ENCODE measurements at places on chromosomes 16 and 17. TPM values are rescaled to one million over a fixed set of nuclear protein-coding genes. Genes with fewer than 3 reads are reported as not detected.
A peak's percentile ranks its signal among the peaks of the same experiment; 100 is the strongest.

GRCh38 chr16:276426-277077 lies 808 bp upstream of the RGS11 start:
- no peak for DNase-seq

DNA sequence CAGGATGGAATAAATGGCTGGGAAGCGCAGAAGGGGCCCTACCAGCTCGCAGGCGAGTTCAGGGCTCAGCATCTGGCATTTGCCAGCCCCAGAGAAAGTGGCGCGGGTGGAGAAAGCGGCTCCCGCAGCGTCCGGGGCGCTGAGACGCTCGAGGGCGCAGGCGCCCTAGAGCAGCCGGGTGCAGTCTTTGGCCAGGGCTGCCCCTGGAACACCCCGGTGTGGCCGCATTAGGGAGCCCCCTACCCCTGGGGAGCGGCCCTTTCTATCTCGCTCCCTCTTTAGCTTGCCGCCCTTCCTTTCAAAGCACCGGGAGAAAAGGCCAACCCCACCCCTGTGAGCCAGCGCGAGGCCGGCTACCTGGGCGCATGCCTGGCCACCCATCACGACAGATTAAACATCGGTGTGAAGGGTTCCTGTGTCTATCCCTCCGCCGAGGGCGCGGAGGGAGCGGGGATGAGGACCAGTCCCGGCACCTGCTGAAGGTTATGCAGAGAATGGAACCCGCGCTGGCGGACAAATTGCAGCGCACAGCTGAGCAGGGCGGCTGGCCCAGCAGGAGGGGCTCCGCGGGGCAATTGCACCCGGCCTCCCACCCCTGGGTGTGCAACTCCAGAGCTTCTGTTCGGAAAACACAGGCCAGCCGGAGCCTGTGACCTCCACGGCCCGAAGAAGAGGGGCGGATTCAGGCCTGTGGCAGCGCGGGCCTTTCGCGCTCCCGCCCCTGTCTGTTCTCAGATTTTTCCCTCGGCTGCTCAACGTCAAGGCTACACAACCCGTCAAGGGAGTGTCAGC lies 15.6 kb upstream of the FOXF1 start:
- DNase-seq: no peak

DNA sequence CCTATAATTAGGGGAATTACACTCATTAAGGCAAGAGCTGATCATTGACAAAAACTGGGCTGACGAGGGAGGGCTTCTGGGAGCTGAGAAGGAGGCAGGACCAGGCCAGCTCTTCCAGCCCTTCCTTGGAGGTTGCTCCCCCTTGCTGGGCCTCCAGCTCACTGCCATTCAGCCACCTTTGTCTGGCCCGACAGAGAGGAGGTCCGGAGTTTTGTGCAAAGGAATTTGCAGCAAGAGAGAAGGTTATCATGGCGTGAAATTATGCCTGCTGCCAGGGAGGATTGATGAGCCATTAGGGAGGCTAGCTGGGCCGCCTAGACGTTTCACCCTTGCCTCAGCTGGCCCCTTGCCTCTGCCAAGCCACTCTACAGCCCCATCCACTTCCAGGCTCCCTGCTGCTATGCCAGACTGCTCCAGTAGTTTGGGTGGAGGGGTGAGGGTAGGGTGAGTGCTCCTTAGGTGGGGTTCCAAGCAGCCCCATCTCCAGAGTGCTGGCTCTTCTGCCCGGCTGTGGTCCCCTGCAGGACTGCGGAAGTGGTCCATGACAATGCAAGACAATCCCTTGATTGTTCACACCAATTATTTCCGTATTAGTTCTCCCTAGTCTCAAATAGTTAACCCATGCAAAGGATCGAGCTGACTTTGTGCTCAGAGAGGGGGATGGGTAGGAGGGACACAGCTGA lies 17.1 kb upstream of the PHF12 start:
- peak; percentile 38 for DNase-seq

DNA sequence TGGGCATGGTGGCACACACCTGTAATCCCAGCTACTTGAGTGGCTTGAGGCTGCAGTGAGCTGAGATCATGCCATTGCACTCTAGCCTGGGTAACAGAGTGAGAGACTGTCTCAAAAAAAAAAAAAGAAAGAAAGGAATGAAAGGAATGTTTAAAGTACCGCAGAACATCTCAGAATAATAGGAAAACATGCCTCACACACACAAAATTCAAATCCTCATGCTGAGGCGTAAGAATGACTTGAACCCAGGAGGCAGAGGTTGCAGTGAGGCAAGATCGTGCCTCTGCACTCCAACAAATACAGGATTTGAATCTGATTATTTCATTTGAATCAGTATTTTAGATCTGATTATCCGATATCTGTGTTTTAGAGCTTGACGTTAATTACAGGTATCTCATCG lies 21.3 kb upstream of the GAA start:
- DNase-seq: no peak

GRCh38 chr16:58346831-58347371 lies 45.4 kb upstream of the GINS3 start:
- no peak for DNase-seq

GRCh38 chr16:1051446-1051845 lies 21.1 kb upstream of the SSTR5 start:
- no peak for DNase-seq

- DNase-seq: no peak
Observed at GRCh38 chr17:57916925-57917858, 38.0 kb downstream of the CUEDC1 start.

DNA sequence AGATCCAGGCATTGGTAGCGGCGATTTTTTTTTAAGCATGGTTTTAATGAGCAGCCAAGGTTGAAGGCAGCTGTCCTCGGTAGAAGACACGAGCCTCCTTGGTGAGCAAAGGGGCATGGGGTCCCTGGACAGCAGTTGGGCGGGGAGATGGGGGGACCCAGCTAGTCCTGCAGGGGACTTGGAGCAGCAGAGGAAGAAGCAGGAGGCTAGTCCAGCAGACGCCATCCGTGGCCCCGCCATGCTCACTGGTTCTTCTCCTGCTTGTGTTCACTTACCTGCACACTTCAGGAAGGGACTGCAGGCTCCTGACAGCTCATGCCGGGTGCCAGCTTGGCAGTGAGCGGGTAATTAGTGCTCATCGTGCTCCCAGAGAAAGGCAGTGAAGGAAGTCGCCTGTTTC lies 130.2 kb upstream of the CDH5 start:
- DNase-seq: no peak

GRCh38 chr16:8587065-8587464 lies 3.2 kb downstream of the TMEM114 start:
- DNase-seq: no peak

GRCh38 chr16:50480206-50480605 lies 68.0 kb upstream of the NKD1 start:
- DNase-seq: no peak

DNA sequence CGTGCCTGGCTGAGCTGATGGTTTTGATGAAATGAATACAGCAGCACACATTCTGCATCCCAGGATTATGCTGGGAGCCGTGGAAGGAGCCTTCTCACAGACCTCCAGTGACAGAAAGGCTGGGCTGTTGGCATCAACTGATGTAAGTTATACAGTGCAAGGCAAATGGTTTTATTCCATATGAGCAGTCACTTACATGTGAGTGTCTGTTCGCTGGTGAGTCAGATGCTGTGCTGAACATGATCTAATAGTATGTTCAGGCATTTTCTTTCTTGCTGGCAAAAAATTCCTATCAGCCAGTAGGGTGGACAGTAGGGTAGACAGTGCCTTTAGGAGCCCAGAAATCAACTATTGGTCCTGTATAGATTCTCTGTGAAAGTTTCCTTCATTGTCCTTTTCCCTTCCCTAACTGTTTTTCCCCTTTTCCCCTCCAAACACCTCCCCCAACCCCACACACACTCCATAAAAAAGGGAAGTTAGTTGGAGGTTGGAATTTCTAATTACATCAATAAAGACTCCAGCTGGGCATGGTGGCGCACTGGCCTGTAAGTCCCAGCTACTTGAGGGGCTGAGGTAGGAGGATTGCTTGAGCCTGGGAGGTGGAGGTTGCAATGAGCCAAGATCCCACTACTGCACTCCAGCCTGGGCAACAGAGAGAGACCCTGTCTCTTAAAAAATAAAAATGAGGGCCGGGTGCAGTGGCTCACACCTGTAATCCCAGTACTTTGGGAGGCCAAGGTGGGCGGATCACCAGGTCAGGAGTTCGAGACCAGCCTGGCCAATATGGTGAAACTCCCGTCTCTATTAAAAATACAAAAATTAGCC lies 36.2 kb downstream of the LDHD start:
- DNase-seq: no peak

DNA sequence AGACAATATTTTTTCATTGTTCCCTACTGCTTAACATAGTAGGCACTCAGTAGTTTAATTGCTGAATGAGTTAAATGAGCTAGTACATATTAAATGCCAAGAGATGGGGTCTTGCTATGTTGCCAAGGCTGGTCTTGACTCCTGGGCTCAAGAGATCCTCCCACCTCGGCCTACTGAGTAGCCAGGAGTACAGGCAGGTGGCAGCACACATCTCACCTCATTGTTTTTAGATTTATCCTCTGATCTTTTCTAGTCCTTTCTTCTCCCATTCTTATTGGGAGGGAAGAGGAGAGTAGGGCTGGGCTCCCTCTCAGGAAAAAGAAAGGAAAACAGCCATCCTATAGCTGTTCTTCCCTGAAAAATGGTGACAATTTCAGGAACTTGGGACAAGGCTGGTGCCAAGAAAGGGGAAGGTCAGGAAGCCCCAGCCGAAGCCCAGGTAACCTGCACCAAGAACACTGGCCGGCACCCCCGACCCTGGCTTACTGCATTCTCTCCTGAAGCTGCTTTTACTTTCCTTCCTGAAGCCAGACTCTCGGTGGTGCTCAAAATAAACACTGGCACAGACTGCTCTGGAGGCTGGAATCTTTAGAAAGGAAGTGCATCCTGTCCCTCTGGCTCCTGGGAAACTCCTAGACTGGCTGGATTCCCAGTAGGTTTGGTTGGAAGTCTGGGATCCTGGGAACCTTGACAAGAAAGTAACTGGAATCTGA lies 2.7 kb downstream of the TNFAIP1 start:
- DNase-seq: no peak

DNA sequence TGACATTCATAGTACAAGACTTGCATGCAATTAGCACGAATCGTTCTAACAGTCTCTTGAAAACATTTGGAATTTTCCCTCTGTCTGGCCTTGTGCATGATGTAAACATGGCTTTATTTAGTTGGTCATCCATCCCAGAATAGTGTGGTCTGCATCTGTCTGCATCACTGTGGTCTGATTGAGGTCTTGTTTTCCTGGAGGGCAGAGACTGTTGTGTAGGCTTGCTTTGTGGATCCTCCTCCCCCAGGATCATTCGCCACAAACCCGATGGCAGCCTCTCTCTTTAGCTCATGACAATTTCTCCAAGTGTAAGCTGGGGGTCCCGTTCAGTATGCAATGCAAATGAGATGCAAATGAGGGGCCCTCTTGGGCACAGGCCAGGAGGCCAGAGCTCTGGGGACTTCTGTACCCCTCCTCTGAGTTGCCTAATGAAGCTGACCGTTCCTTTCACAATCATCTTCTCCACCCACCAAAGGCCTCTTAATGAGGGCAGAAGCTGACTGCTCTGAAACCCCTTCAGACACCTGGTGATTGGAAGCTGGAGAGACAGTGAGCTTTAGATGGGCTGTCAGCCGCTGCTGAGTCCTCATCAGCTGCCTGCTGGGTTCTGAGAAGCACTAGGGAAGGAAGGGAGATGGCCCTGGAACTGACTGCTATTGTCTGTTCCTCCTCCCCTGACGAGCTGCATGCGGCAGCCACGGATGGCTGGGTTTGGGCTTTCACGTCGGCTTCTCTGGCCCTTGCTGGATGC lies 201.2 kb upstream of the CACNG3 start:
- DNase-seq: no peak

DNA sequence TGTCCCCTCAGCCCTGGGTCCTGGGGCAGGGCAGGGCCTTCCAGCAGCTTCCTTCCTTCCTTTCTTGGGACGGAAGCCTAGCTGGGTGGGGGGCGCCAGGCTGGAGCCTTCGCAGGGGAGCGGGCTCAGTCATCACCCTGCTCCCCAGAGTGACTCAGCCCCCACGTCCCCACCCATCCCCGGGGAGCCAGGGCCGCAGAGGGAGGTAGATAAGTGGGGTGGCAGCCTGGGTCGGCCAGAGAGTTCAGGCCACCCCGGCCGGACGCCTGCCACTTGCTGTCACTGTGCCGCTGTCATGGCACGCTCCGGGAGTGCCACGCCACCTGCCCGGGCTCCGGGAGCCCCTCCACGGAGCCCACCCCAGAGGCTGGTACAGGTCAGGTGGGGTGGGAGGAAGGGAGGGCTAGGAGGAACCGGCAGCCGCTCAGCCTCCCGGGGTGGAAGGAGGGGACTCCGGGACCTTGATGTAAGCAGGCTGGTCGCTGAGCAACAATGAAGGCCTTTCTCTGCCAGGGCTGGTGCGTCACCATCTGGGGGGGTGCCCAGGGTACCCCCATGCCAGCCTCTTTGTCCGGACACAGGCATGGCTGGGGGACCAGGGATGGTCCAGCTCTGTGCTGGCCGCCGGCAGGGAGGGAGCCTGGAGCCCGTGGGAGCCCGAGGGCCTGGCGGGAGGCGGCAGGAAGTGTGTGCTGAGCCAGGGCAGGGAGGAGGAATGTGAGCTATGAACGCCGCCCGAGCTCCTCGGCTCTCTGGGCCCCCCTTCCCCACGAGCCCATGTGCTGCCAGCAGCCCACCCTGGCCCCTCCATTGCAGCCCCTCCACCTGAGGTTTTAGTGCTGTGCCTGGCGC lies 6.6 kb downstream of the NHERF2 start:
- DNase-seq: no peak

DNA sequence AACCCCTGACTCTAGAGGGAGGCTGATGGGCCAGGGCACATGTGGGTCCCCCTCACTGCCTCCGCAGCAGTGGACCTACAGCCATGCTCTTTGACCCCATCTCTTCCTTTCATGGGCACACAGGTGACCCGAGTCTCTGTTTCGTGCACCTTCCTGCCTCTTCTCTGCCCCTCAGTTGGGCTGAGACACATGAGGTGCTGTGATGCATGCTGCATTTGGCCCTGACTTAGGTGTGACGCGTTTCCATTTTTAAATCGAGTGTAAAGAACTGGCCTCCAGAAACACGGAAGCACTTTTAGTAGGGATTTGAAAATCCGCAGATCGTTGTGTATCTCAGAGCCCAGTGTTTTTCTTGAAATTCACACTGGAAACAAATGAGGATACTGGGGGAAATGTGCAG lies 24.6 kb downstream of the C16orf90 start:
- no peak for DNase-seq

GRCh38 chr17:69062860-69063581 lies 2.3 kb upstream of the ABCA9 start:
- no peak for DNase-seq

USP22 gene
- total RNA-seq: 386 TPM

IGF2BP1 gene
- total RNA-seq: 536 TPM

BAIAP3 gene
- 3.4 TPM for total RNA-seq

CORO1A gene
- 25.2 TPM for total RNA-seq

JPH3 gene
- total RNA-seq: 9.1 TPM

CCDC78 gene
- 7.2 TPM for total RNA-seq

DPEP3 gene
- total RNA-seq: not detected

PCGF2 gene
- 116 TPM for total RNA-seq

PYCARD gene
- 3.3 TPM for total RNA-seq
